Stimulated activated CD4-positive, alpha-beta T cell treated with anti-CD3 and anti-CD28 coated beads, Interleukin-15, amount 100 ng/mL, for 1 hour (primary cell): ENCODE measurements at places on chromosomes 7 and 10.

GRCh38 chr7:116283595-116284204, 73.4 kb downstream of the TES start:
- DNase-seq, result no peak

DNA sequence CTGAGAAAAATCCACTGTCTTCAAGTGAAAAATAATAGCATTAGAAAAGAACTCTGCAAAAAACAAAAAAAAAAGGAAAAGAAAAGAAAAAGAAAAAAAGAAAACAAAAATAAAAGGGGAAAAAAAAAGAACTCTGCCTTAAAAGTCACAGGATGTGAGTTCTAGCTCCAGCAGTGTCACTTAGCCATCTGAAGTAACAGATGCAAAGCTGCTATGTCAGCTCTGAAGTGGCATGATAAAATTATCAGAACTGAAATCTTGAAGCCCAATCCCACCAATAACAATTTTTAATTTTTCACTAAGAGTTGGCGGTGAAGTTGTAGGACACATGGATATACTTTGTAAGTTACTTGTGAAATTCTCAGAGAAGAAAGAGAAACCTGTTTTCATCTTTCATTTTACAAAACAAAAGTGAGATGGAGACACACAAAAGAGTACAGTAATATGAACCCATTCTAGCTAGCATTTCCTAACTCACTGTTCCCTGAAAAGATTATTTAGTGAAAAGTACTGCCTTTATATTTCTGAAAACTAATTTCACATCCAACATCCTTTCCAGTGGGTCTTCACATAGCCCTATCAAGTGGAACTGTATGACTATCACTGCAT, 103.5 kb downstream of the ELAPOR2 start:
- DNase-seq, result no peak

- DNase-seq, result no peak
Observed at GRCh38 chr10:72814099-72814790, 79.3 kb upstream of the OIT3 start.

- DNase-seq, result no peak
Observed at GRCh38 chr10:61073391-61073790, 129.4 kb upstream of the RHOBTB1 start.

- DNase-seq, result no peak
Observed at GRCh38 chr10:29240986-29241660, 47.7 kb upstream of the LYZL1 start.

DNA sequence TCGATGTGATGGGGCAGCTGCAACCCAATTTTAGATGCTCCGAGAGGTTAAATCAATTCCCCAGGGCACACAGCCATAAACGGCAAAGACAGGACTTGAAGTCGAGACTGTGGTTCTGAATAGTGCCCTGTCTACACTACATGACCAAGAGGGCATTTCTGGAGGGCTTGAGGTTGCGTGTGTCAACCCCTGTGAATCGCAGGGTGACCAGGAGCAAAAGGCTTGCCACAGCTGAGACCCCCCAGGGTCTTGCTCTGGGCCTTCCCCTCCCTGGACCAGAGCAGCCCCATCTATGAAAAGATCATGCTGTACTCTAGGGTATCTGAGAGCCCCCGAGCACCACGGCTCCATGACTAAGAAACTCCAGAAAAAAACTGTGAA, 26.8 kb upstream of the RASGEF1A start:
- no peak for DNase-seq

GRCh38 chr10:36533861-36534260, 591.5 kb upstream of the ANKRD30A start:
- DNase-seq, result no peak

- DNase-seq, result no peak
Observed at GRCh38 chr7:98458090-98458875, 57.4 kb upstream of the BAIAP2L1 start.

GRCh38 chr10:78960316-78960800, 108.4 kb upstream of the ZMIZ1 start:
- DNase-seq, result no peak

- DNase-seq, result no peak
Observed at GRCh38 chr10:69242852-69243212, 22.7 kb downstream of the HKDC1 start.

DNA sequence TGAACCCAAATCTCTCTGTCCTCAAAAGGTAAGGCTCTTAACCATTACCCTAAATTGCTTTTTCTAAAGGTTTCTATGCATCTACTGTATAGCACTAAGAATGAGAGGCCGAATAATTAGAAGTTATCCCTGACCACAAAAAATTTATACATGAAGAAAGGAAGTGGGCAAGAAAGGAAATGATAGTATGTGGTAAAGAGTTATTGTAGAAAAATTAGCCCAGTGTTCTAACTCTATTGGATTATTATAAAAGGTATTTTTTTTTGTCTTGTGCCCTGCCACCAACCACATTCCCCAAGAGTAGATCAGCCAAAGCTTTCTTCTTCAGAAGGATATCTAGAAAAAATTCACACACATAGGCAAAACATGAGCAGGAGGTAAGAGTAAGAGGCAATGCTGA, 45.4 kb downstream of the DKK1 start:
- DNase-seq, result no peak

DNA sequence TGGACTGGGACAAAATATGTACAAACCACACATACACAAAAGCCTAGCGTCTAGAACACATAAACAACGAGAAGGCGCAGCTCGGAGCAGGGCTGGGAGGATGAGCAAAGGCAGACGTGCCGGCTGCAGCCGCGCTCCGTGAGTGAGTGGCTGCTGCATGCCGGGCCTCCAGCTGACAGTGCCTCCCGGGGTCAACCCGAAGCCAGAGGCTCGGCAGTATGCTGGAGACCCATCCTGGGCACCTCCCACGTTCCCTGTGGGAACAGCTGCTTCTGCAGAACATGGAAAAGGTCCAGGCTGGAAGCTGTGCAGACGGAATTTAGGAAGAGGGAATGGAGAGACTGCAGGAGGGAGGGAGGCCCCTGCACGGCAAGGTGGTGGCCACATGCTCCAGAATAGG, 3.6 kb upstream of the GPR146 start:
- DNase-seq, result no peak

DNA sequence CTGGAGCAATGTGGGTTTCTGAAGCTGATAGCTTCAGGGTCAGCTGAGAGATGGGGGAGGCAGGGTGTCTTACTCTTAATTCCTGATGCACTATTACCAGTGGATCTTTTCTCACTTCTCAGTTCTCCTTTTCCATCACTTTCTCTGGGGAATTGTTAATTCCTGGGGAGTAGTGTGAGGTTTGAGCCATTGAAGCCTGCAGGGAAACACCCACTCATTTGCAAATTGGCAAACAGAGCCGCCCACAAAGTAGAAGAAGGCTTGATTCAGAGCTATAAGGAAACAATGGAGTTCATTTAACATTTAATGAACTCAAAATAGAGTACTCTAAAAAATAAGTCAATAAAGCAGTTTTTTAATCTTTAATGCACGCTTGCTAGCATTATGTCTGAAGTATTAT, 4.3 kb upstream of the TECTB start:
- no peak for DNase-seq

DNA sequence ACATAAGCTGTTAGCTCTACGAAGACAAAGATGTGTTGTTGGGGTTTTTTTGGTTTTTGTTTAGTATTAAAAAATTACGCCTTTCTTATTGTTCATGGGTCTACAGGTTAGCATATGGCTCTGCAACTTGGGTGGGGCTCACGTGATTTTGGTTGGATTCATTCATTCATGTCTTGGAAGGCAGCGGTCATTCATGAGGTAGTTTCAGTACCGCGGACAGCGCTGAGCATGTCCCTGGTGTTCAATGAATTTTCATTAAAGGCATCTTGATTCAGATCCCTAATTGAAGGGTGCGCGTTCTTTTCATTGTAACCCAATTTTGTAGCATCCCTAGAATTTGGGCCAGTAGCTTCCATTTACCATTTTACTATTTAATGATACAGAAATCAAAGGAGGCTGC, 42.9 kb upstream of the TCERG1L start:
- no peak for DNase-seq
